ENCODE measurements at places on chromosomes 3 and 15.

DNA sequence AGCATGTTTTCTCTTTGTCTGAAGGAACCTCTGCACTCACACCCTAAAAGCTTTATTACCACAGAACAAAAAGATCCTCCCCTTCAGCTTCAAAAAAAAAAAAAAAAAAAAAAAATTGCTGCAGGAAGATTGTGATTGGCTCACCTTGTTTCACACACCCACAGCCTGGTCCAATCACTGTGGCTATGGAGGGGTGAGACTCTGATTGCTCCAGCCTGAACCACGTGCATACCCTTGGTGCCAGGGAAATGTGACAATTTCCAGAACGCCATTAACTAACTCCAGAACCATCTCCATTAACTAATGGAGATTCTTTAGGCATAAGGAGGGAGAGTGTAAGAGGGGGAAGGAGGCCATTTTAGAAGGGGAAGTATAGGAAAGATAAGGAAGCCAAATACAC, 106.5 kb upstream of the CRBN start:
- no peak for DNase-seq

- no peak for DNase-seq
Measured at GRCh38 chr3:175274056-175274455, 414.9 kb downstream of the NAALADL2 start.

- DNase-seq = no peak
Measured at GRCh38 chr3:112074006-112074405, 12.2 kb upstream of the C3orf52 start.

DNA sequence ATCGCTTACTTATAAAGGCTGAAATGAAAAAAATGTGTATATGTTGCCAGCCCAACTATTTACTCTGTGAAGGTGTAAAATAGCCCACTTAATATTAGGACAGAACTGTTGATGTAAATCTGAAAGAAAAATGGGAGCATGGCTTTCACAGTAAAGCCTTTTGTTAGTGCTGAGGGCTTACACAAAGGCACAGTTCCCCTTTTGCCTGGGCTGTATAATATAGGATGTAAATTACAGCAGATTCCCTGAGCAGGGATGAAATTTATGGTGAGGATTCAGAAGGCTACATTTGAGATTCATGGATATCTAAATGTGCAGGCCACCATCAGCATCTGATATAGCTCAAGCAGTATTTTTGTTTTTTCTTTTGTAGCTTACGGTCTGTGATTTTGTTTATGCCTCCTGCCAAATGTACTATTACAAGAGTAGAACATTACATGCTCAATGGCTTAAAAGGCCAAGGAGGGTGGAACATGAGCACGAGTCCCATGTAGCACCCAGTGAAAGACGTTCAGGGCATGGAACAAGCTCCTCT, 109.1 kb upstream of the ATP10A start:
- DNase-seq = no peak

GRCh38 chr15:27422997-27423396, 452.0 kb downstream of the GABRG3 start:
- DNase-seq = no peak

DNA sequence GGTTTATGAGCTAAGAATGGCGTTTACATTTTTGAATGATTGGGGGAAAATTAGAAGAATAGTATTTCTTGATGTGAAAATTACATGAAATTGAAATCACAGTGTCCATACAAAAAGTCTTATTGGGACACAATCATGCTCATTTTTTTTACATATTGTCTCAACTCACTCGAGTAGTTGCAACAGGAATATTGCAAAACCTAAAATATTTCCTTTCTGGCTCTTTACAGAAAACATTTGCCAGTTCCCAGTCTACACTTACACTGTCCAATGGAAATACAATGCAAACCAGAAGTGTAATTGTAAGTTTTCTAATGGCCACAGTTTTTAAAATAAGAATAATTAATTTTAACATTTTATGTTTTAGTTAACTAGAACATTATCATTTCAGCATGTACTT, 137.8 kb downstream of the SAMMSON start:
- DNase-seq = no peak

DNA sequence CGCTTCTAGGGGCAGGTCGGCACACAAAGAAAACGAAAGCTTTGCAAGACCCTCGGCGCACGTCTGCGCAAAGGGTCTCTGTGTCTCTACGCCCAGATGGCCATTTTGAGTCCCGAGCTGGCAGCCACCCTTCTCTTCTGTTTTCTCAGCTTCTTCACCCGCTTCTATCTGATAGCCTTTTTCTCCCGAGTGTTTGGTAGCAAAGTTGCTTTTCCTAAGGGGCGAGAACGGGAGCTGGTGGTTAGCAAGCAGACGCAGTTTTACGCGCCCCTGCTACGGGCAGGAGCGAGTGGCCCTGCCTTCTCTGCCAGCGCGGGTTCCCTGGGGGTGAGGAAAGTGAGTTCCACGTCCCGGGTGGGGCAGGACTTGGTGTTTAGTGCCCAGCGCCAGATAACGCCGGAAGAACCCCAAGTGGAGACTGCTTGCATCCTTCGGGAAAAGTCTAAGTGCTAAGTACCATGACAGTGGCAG, 2.9 kb upstream of the MKRN2 start:
- no peak for DNase-seq

DNA sequence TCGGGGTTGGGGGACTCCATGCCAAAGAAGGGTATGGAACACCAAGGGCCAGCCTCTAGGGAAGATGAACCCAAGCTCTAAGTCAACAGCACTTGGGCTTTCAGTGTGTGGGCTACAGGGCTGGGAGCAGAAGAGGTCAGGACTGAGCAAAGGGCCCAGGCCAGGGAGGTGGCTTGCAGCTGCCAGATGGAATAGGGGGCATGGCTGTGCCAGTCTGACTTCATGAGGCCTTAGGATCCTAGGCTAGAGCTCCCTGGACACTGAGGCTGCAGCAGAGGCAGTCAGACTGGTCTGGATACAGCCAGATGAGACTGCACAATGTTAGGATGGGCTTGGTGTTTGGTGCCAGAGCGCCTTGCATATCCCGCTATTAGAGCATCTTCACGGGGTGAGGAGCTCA, 3.8 kb downstream of the RASGRF1 start:
- DNase-seq = no peak

DNA sequence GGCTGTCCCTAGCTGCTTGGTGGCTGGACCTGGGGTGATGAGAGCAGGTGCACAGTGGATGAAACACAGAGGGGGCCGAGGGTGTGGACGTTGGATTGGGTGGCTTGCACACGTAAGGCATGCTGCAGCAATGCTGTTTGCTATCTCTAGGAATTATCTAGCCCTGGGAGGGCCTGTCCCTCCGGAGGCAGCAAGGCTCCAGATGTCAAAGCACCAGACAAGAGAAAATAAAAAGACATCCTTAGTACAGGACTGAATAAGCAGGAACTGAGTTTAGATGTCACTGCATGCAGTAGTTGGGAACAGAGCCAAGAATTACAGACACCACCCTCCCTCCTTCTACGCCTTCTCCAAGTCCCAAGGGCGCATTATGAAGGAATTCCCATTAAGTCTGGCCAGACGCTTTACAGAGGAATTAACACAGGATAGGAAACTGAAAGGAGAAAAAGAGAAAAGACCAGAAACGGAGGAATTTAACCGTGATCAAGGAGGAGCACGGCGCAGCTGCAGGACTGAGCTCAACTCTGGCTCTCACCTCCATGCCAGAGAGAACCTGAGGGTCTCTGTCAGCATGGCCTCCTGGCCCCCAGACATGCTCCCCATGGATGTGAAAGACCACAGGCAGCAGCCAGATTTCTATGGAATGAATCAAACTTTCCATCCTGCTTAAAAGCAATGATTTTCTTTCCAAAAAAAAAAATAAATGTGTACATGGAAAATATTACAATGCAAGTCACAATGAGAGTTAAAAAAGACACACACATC, 13.8 kb downstream of the ATP10A start:
- no peak for DNase-seq

GRCh38 chr3:88058306-88058580, 562 bp downstream of the CGGBP1 start:
- DNase-seq = no peak

DNA sequence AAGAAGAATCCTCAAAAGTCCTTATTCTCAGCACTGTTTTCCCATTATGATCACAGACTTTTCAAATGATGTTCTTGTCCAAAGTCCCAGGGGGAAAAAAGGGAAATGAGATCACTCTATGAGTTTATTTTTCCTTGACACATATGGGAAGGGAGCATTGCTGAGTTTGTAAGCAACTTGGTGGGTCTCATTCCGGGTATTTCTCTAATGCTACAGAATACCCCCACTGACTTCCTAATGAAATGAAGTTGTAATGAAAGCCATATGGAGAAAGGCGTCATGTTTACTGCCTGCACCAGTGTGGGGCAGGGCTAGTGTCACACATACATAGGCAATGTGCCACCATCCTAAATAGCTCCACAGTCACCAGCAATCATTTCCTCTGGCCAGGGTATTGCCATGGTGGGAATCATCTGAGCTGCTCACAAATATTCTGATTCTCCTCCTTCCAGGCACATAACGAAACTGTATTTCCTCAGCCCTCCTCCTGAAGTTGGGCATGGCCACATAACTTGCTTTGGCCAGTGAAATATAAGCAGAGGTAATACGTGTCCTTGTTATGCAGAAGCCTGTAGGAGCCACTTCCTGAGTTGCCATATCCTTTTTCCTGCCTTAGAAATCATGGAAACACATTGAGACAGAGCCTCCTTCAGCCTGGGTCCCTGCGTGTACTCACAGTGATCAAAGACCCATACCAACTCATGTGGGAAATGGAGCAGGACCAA, 41.0 kb upstream of the C15orf61 start:
- no peak for DNase-seq

GRCh38 chr3:123322866-123323265, 121.1 kb downstream of the SEC22A start:
- DNase-seq = no peak

DNA sequence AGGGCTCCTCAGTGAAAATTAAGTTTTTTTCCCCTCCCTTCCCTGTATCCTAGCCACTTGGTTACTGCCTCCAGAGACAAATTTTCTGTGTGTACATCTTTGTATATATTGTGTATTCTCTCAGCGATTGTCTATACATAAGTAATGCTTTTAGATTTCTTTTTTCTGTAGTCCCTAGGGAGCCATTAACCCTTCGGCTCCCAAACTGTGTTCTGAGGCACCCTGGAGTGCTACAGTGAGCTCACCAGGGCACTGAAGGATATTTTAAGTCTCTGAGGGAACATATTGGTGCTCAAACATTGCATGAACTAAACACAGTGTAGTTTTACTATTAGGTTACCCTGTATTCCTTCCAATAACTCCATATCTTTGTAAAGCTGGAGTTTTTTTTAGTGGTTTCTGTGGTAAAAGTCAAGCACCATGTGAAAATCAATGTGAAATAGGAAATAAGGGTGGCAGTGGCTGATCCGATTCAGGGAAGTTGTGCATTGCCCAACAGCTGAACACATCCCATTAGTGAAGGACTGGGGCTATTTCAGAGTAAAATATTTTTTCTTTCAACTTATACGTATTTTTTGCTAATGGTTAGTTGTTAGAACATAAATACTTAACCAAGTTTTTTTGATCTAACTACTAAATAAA, 43.0 kb downstream of the USP13 start:
- DNase-seq = no peak

DNA sequence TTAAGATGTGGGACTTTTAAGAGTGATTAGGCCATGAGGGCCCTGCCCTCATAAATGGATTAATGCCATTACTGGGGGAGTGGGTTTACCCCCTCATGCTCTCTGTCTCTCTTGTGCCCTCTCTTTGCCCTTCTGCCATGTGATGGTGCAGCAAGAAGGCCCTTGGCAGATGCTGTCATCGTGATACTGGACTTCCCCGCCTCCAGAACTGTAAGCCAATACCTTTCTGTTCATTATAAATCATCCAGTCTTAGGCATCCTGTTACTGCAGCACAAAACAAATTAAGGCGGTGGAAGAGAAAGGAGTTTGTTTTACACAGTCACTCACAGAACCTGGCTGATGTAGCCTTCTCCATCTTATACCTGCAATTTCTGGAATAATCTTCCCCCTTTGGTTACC, 360.3 kb upstream of the TBL1XR1 start:
- DNase-seq = no peak

GRCh38 chr3:189982321-189982945, 138.3 kb downstream of the P3H2 start:
- DNase-seq = no peak

DNA sequence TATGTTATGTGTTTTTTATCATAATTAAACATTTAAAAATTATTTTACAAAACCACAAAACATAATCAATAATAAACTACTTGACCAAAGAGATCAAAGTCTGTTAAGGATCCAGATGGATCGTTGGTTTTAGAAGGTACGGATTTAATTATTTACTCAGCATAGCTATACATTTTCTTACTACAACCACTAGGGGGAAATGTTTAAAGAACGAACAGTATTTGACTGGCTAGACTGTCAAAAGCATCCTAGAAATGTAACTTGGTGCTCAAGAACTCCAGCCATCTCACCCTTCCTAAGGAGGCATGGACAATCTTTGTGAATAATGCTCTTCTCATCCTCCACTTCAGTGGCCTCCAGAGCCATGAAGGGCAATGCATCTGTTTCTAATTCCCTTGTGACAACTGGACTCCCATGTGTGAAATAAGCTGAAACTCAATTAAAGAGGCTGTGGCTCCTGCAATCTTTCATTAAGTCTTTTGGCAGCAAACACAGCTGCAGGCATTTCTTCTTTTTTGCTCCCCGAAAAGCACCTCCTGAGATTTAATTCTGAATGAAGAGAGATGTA, 94.7 kb upstream of the TUSC7 start:
- no peak for DNase-seq

DNA sequence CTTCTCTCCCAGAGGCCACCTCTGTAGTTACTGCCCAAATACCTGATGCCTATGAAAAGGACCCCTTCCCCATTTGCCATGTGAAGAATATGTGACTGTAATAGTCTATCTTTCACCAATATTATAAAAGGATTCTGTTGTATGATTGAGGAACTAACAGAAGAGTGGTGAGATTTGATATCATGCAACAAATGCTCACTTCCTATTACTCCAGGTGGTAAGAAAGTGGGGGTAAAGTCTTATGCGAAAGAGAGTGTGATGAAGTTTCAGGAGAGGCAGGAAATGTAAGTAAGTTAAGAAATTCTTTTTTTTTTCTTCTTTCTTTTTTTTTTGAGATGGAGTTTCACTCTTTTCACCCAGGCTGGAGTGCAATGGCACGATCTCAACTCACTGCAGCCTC, 24.4 kb upstream of the RAP2B start:
- DNase-seq = no peak

GRCh38 chr15:67120009-67120838, 54.8 kb downstream of the SMAD3 start:
- no peak for DNase-seq

DNA sequence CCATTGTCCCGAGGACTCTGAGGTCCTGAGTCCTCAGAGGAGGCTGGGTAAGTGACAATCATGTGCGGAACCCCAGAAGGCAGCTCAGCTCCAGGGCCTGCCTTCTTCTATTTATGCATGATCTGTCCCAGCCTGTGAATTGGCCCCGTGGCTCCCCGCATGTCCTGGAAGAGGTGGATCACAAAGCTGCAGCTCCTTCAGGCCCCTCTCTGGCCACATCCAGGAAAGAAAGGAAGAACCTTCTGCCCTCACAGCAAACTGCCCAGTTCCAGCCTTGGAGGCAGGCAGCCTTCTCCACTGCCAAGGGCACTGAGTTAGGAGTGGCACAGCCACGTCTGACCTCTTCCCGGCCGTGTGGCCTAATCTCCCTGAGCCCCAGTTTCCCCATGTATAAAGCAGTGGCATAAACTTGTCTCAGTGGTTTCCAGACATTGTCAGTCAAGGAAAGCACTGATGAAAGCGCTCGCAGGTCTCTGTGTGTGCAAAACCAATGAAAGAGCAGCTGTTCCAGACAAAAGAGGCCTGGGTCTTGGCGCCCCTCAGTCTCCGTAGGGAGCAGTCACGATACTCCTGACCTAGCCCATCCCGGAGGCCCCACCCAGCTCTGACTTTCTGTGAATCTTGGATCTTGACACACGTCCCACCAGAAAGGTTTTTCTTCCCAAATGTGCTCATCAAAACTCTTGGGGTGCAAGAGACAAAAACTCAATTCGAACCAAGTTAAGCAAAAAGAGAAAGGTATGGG, 497.3 kb downstream of the SHQ1 start:
- no peak for DNase-seq
